Stimulated activated CD4-positive, alpha-beta T cell treated with anti-CD3 and anti-CD28 coated beads, Interleukin-1b, Interleukin-23, amount 100 ng/mL, for 48 hours (primary cell): ENCODE measurements at places on chromosomes 5 and 9.

- no peak for DNase-seq
Measured at GRCh38 chr5:143207058-143207457, 196.4 kb downstream of the NR3C1 start.

- no peak for DNase-seq
Measured at GRCh38 chr5:169415948-169416347, 115.0 kb upstream of the SLIT3 start.

GRCh38 chr5:107203243-107203642 lies 467.5 kb downstream of the EFNA5 start:
- no peak for DNase-seq

GRCh38 chr9:35729700-35730485 lies 2.1 kb downstream of the TLN1 start:
- DNase-seq = peak; percentile 13

- DNase-seq = no peak
Measured at GRCh38 chr5:119011186-119011585, 22.8 kb upstream of the DTWD2 start.

DNA sequence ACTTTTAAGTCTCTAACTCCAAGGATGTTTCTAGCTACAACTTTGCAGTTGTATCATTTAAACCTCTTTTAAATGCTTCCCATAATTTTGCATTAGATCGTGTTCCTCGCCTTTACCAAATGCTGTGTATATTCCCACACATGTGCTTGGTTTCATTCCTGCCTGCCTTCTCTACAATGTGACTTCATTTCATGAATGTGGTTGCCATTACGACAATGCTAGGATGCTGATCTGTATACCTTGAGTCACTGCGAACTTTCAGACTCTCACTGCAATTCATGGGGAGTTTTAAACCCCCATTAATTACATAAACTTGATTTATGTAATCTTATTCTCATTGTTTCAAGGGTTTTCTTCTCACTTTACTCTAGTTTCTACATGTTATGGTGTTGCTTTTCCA lies 50.3 kb downstream of the UBE2QL1 start:
- DNase-seq = no peak

- DNase-seq = no peak
Measured at GRCh38 chr5:40717281-40717680, 37.6 kb downstream of the PTGER4 start.

- no peak for DNase-seq
Measured at GRCh38 chr5:91417219-91417618, 34.1 kb upstream of the ARRDC3 start.

DNA sequence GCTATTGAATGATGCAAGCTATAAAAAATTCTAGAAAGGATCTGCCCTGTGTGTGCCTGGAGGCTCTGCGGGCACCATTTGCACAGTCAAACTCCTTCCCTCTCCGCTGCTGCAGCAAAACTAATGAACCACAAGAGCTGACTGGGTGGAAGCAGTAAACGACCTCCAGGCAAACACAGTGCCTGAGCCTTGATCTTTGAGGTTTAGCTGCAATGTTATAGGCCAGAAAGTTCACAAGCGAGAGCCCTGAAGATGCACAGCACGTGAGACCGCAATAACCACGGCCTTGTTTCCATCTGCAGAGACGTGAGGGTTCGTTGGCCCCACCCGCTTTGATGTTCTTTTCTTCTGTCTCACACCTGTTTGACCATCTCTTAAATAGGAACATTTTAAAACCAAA lies 69.2 kb upstream of the S1PR3 start:
- peak; percentile 44 for DNase-seq

DNA sequence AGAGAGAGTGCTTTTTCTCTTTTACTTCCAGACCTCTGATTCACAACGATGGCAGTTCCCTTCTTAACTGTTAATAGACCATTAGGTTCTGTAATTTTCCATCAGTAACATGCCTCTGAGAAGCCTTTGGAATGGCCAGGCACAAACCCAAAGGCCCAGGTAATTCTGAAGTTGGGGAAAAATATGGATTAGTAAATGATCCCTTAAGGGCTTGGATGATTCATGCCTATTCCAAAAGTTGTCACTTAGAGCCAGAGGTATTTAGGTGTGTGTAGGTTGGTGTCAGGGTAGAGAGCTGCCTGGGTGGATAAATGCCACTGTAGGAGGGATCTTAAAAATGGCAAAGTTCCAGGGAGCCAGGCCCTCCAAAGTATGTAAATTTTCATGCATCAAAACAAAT lies 228.8 kb downstream of the PLK2 start:
- no peak for DNase-seq

DNA sequence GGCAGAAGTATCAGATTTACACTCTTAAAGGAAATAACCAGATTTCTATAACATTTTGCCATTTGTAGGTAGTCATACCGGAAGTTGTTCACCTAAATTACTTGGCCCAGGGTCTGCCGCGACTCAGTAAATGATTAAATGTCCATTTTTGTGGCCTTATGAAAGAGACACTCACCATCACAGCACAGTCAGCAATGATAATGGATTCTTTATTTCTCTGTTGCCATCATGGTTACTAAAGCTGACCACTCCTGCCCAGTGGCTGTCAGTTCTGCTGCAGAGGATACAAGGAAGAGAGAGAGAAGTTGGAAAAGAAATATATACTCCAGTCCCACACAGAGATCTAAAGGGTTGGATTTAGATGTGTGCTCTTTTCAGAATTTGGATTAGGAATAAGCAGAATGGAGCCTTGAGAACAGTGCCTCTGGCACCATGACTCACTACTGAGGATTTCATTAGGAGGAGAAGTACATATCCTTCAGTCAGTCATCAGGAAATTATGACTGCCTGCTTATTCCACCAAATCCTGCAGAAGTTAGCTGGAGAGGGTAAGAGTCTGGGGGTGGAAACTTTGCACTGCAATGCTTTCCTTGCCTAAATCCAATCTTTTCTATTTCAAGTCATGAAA lies 72.8 kb upstream of the EFNA5 start:
- no peak for DNase-seq

DNA sequence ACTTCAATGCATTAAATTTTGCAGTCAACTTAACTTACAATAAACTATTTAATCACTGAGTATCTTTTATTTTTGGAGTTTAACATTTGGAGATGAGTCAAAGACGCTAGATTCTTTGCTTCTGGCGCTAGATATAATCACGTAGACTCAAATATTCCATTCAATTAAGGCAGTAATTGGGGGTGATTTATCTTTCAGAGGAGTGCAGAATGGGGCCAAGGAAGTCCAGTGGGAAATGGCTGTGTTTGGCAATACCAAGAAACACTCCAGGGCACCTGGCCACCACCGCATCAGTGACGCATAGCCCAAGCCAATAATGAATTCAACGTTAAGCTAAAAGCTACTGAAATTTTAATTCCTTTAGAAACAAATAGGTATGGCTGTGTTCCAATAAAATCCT lies 81.2 kb downstream of the PHAX start:
- DNase-seq = no peak

DNA sequence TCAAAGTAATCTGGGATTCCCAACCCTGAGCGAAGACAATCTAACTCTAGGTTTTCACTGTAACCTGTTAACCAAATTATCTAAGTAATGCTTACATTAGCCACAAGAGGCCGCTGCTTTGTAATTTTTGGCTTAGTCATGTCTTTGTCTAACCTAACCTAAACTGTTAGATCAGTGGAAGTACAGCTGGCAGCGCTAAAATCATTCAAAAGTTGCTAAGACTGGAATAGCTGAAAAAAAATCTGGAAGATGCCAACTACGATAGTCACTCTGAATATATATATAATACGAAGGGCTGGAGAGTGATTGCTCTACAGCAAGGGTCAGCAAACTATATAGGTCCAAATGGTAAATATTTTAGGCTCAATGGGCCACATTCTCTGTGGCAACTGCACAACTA lies 60.2 kb downstream of the FBXO38 start:
- peak; percentile 24 for DNase-seq

DNA sequence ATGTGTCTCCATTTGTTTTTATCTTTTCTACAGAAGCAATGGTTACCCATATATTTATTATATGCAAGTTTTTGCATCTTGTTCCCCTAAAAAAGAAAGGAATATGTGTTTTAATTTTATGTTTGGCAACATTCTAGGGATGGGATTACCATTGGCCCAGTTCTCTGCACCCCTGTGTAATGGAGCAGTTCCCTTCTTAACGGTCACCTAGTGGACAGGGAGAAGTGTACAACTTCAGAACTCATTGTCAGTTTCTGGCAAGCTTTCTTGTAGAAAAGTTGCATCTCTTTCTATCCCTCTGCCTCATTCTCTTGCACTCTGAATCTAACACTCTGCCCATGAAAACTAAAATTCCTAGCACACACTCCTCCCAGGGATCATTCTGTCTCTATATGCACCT lies 78.2 kb downstream of the DOCK8 start:
- DNase-seq = no peak

DNA sequence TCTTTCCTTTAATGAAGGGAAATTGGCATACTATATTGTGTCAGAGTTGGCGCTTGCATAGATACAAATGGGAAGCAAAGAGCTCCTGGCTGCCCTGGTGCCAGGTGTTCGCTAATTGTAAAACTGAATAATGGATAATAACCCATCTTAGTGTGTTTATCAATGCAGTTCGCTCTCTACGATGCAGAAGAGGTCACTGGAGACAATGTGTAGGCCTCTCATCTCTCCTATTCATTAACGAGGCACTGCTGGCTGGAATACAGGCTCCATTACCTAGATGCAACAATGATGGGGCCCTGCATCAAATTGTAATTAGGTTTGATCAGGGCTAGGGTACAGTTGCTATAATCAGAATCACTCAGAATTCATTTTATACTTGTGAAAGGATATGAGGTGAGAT lies 171.0 kb downstream of the RMI1 start:
- no peak for DNase-seq

DNA sequence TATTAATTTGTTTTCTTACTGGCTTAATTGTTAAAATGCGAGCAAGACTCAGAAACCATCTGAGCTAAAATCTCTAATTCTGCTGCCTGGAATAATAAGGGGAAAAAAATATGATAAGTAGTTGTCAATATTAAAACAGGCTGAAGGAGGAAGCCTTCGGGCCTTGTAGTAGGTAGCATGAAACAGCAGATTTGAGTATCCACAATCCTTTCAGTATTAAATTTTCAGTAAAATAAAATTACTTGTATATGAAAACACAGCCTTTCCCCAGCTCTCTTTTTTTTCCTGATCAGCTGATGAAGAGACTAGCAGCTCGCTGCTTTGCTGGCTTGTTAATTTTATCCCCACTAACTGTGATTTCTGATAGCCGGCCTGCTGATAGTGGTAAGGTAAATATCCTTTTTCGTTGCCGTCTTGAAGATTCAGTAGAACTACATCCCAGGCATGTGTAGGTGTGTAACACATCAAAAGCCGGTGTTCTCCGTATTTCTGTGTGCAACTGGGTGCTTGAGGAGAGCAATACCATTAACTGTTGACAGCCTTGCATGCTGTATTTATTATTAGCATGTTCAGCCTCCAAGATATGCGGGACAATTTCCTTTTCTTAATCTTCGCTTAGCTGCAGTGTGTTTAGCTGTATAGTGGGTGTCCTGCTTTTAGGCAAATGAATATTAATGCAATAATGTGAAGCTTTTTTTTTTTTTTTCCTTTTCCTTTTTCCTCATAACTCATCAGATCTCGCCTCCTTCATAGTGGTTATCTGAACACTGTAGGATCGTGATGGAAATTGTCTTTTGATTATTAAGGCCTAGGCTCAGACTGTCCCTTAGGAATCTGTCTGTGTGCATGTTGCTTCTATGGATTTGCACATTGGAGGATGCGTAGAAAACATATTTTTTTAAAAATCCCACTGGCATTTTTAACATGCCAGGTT lies 144.6 kb downstream of the SMARCA2 start:
- DNase-seq = no peak

GRCh38 chr9:129494113-129494789 lies 126.7 kb downstream of the C9orf50 start:
- DNase-seq = no peak

- DNase-seq = no peak
Measured at GRCh38 chr5:1754531-1755220, 45.0 kb downstream of the MRPL36 start.

GRCh38 chr9:97991818-97992217 lies 8.7 kb downstream of the ANP32B start:
- no peak for DNase-seq

DNA sequence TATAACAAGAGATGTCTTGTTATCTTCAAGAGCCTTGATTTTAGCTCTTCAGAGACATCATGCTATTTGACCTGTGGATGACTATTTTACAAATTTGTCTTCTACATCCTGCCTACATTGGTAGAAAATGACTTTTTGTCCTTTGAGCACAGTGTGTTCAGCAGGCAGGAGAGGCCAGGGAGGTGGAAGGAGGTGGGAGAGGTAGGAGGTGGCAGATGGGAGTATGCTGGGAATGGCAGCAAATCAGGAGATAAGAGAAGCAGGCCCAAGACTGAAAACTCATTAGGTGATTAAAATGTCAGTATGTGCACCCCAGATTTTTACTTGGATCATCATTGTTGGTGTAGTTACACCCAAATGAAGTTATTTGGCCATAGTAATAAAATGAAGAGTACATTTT lies 44.1 kb downstream of the PTPN3 start:
- DNase-seq = no peak

GRCh38 chr9:34370970-34371880 lies 5.5 kb downstream of the MYORG start:
- DNase-seq = no peak

DNA sequence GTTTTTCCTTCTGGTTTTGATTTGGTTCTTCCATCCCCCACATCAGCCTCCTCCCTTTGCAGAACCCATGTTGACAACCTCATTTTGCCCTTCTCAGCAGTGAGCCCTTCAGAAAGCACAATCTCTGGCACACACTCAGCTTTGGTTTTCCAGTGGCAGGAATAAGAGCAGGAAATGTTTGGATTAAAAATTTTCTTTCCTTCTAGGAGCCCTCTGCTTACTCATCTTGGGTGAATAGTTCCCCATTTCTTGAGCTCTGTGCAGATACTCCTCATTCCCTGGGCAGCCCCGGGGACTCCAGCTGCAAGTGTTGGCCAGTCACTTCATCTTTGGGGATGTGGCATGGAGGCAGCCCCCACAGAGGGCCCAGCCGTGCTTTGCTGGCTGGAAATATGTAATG lies 170.5 kb downstream of the NR3C1 start:
- DNase-seq = no peak

DNA sequence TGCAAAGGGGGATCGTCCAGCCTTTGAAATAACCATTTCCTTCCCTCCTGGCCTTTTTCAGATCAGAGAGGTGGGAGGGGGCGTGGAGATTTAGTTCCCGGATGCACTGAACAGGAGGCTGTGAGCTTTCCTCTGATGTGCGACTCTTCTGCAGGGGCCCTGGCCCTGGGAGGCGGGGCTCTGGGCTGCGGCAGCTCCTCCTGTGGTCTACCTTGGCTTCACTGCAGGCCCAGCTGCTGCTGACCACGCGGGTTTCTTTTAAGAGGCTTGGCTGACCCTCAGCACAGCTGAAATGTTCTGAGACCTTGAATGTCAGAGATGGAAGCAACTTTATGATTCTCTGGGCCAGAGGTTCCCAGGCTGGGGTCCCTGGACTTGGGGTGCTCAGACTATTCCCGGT lies 27.0 kb upstream of the COL15A1 start:
- DNase-seq = no peak
